Activated T-helper 2 cell treated with anti-CD3 and anti-CD28 coated beads, Interferon-gamma antibody, Interleukin-2, Interleukin-4, amounts not matched to agents 10 μg/mL and 5 μg/mL and 100 μg/mL, durations not matched to agents 14 hours and 24 hours and 36 hours (primary cell): ENCODE measurements at places on chromosomes 16 and 17. TPM values are rescaled to one million over a fixed set of nuclear protein-coding genes. Genes with fewer than 3 reads are reported as not detected.

Gene GPR142
- total RNA-seq, result not detected in 2 replicates

DNA sequence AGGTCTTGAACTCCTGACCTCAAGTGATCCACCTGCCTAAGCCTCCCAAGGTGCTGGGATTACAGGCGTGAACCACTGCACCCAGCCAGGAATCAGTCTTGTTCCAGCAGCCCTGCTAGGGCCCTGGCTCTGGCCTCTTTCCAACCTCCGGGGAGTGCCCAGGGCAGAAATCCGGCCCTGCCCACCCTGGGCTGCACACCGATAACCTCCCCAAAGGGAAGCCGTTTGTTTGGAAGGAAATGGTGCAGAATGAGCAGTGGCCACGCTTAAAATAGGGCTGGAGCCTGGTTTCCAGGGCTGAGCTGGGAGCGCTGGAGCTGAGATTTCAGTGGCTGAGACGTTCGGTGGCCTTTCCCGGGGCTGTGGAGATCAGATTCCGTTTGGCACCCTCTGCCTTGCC, 17.8 kb upstream of the EMP2 start:
- DNase-seq, result no peak

DNA sequence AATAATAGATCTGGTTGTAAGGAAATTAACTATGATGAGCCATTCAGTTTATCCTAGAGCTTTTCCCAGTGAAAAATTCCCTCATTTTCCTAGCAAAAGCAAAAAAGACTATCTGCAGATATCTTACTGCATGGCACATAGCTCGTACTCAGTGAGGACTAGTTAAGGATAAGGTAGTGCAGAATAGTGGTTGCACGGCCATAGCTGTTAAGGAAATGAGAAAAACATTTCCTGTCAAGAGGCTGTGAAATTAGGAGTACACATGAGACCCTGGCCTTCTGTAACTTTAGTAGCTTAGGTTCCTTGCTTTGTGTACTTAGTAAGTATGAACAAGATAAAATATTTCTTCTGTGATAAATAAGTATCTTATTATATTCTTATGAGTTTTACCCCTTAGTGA, 10.3 kb downstream of the KAT7 start:
- no peak for DNase-seq

Gene TBC1D3L
- 18.1 and 22.5 TPM in 2 replicates for total RNA-seq

Gene KRT39
- not detected in 2 replicates for total RNA-seq

Gene KCNG4
- not detected in 2 replicates for total RNA-seq

Gene CDH3
- total RNA-seq, result 0.23 and 0.75 TPM in 2 replicates

DNA sequence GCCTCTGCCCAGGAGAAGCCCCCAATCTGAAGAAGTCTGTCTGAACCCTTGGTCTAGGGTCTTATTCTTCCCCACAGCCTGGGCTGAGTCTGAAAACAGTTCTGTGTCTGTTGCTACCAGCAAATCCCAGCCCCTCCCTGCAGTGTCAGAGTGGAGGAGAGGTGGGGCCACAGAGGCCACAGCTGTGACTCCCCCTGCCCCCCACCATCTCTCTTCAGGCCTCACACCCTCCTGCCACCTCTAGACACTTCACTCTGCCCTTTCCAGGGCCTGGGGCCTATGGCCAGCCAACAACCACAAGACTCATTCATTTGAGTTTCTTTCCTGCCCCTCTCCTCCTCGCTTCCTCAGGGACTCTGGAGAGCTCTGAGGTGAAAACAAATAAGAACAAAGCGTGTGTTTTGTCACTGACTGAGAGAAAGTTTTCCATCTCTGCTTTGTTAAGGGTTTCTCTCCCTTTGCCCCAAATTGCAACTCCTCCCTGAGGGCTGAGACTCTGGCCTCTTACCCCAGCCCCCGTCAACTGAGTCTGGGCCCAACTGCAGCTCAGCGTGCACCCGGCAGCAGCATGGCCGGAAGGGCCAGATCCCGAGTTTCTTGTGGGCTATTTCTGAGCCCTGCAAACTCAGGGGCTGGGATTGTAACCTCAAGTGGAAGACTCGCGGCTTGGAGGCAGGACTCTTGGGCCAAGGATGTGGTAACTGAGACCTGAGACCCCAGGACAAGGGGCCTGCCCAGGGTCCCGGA, 13.2 kb downstream of the C17orf50 start:
- no peak for DNase-seq

Gene BEAN1
- total RNA-seq, result not detected in 2 replicates

DNA sequence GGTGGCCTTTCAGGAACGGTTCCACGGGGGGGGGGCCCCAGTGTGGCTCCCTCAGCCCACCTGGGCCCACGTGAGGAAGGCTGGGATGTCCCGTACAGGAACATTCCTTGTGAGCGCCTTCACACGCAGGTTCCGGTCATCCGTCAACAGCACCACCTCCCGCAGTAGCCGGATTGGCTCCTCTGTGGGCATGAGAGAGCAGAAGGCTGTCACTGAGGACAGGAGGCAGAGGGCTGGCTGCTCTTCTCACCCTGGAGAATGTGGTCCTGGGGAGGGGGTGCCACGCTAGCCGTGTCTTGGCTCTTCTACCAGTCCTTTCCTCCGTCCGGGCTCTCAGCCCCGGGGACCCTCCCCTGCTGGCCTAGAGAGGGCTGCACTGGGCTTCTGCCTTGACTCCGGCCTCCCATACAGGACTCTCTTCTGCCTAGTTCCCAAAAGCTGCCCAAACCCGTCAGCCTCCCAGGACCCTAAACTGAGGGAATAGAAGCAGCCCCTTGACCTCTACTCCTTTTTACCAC, 6.6 kb downstream of the HIC1 start:
- DNase-seq, result no peak

- DNase-seq, result no peak
These were observed 48.8 kb downstream of the SPACA3 start for GRCh38 chr17:33040461-33040860.

Gene MMP28
- total RNA-seq, result not detected in 2 replicates

GRCh38 chr17:36600936-36601302, 464 bp upstream of the MRM1 start:
- DNase-seq, result no peak

Gene HOXB6
- total RNA-seq, result 0.52 and 0.62 TPM in 2 replicates

GRCh38 chr17:68782789-68783188, 172.4 kb downstream of the ABCA8 start:
- no peak for DNase-seq

Gene NXPH3
- total RNA-seq, result 0.21 and 0.25 TPM in 2 replicates

- DNase-seq, result no peak
These were observed 5.5 kb downstream of the OR4D1 start for GRCh38 chr17:58153671-58154070.

Gene TP53TG3E
- not detected in 2 replicates for total RNA-seq

DNA sequence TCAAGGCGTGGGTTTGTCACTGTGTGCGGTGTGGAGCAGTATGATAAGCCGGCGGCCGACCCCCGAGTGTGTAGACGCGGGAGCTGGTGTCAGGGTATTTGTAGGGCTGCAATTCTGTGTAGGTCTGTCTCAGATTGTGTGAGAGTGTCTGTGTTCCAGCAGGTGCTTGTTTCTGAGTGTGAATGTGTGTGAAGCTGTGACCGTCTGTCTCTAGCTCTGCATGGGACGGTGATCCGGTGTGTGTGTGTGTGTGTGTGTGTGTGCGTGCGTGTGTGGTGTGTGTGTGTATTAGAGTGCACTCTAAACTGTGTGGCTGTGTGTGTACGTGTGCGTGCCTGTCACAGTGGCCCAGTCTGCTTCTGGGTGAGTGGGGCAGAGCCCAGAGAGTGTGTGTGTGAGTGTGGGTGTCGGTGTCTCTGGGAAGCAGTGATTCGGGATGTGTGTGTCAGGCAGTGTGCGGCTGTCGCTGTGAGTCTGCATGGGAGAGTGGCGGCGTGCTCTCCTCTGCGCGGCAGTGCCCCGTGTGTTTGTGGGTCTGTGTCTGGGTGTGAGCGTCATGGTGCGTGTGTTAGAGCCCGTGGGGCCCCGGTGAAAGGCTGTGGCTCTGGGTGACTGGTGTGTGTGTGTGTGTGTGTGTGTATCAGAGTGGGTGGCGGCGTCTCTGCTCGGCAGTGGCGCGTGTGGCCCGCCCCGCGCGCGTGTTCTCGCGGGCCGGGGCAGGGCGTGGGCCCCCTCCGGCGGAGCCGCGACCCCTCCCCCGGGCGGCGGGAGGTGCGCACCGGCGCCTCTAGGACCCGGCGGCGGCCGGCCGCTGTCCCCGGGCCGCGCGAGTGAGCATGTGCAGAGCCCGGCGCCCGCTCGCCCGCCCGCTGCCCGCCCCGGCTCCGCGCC, at the start of gene WSCD1:
Gene WSCD1 (plus strand): TSS at position 841 of the 891 bp plus-strand sequence. CDS start 10,280 bp downstream, outside the sequence.
- DNase-seq, result no peak

DNA sequence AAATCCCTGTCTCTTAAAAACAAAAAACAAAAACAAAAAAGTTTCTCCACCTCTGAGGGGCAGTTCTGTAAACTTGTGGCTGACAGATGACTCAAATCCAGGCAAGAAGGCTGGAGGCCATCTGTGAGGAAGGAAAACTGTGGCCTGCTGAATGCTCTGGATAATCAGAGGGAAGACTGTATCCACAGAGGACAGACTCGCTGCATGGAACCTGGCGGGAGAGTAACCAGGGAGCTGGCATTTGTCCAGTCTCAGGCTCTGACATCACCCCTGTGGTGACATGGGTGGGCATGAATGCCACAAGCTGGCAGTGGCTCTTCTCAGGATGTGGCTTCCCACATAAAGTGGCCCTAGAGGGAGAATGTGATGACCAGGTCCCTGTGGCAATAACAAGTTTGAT, 2.8 kb upstream of the KSR1 start:
- no peak for DNase-seq

- DNase-seq, result no peak
These were observed 55.0 kb downstream of the CNGB1 start for GRCh38 chr16:57915811-57916488.

GRCh38 chr16:69712277-69712676, 14.1 kb downstream of the NQO1 start:
- no peak for DNase-seq

Gene PRR11
- total RNA-seq, result 50.2 and 51.5 TPM in 2 replicates

- no peak for DNase-seq
These were observed 26.6 kb upstream of the ATP2C2 start for GRCh38 chr16:84341528-84342295.

- DNase-seq, result no peak
These were observed 219.7 kb downstream of the IRF8 start for GRCh38 chr16:86118467-86119307.

- no peak for DNase-seq
These were observed 30.6 kb upstream of the MAP3K14 start for GRCh38 chr17:45347444-45347843.

- DNase-seq, result no peak
These were observed 189.9 kb downstream of the IRF8 start for GRCh38 chr16:86088816-86089215.

DNA sequence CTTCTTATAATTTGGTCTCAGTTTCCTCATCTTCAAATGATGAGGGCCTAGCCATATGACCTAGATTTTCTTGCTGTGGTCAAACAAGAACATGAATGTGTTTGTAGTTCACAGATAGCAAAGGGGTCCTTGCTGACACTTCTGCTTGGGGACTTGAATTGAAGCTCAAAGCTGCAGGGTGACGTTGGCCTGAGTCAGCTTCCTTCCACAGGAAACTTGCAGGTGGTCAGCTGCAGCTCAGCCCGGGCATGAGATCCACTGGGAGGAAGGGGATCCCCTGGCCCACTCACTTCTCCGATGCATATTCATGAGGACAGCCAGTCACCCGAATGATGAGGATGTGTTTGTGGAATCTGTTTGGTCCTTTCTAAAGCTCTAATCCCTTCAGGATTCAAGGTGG, 42.6 kb upstream of the AXIN2 start:
- no peak for DNase-seq

DNA sequence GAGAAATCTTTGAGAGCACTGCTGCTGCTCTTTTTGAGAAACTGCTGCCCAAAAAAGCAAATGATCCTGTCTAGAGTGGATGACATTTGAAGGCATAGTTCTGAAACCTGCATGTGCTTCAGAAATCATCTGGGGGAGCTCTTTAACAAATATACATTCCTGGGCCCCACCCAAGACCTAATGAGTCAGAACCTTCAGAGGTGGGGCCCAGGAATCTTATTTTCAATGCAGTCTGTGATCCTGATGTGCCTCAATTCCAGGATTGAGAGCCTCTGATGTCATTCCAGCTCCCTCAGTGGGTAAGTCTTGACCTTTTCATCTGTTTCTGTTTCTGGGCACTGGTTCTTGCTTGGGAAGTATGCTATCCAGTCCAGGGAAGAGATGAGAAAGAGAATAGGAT, 42.3 kb downstream of the HNF1B start:
- DNase-seq, result no peak

GRCh38 chr16:56539656-56540055, 19.8 kb upstream of the BBS2 start:
- DNase-seq, result no peak

- no peak for DNase-seq
These were observed 60.5 kb downstream of the NF1 start for GRCh38 chr17:31155208-31155810.

- DNase-seq, result no peak
These were observed 488 bp upstream of the HAP1 start for GRCh38 chr17:41734949-41735313.

- DNase-seq, result no peak
These were observed 52.7 kb upstream of the CIBAR2 start for GRCh38 chr16:85164838-85165516.

Gene KRT222
- 0.43 TPM in 1 of 2 replicates, not detected in the other for total RNA-seq

DNA sequence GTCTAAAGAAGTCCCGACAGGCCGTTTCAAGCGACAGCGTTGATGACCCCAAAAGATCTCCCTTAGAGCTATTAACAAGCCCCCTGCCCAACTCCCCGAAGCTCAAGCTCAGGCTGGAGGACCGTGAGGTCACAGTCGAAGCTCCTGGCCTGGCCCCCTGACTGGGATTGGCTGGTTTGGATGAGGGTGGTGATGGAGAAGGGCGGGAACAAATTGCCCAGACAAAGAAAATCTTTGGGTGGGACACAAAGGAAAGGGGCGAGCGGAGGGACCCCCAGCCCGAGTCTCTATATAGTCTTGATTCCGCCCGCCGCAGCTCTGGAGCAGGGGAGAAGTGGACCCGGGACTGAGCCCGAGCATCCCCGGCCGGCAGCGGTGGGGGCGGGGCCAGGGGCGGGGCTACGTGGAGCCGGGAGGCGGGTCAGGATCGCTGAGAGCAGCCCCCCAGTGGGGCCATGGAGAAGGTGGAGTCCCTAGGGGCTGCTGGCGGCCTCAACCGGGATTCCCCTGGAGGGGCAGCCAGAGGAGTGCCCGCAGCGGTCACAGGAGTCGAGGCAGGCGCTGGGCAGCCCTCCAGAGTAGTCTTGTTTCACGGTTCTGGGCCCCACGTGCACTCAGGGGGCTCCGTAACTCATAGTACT, 982 bp upstream of the NEURL4 start:
- DNase-seq, result peak; percentile 79

Gene ALOX15B
- total RNA-seq, result not detected in 2 replicates

- DNase-seq, result no peak
These were observed 5.7 kb downstream of the VMO1 start for GRCh38 chr17:4780325-4780955.
